ENCODE measurements at places on chromosomes 1 and 21. TPM values are rescaled to one million over a fixed set of nuclear protein-coding genes. Genes with fewer than 3 reads are reported as not detected.
A peak's percentile ranks its signal among the peaks of the same experiment; 100 is the strongest.

DNA sequence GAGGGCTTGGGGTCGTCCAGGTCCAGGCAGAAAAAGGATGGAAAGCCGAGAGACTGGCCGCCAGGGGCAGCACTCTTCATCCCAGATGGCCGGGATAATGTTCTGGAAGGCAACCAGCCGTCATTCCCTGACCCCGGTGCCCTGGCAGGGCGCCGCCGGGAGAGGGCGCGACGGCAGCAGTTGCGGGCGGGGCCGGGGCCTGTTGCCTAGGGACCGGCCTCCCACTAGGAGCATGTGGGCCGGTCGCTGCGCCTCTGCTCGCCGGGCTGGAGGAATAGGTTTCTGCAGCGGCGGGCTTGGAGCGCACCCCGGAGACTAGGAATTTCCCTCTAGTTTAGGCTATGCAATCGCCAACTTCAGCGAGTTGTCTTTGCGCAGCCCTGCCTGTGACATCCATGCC is 11.0 kb downstream of the DMRTB1 start:
- no peak overlapping the region for H3K27ac ChIP-seq
- H3K4me3 ChIP-seq: no peak overlapping the region
- no peaks in the 10 kb centered on the region for H3K4me1 ChIP-seq
- H3K27me3 ChIP-seq: no peaks in the 10 kb centered on the region
- DNase-seq: peak; percentile 74

- no peaks in the 10 kb centered on the region for H3K27me3 ChIP-seq
- H3K36me3 ChIP-seq: no peaks in the 10 kb centered on the region
- no peak for DNase-seq
Measured at GRCh38 chr21:31382060-31382459, 38.0 kb upstream of the TIAM1 start.

DNA sequence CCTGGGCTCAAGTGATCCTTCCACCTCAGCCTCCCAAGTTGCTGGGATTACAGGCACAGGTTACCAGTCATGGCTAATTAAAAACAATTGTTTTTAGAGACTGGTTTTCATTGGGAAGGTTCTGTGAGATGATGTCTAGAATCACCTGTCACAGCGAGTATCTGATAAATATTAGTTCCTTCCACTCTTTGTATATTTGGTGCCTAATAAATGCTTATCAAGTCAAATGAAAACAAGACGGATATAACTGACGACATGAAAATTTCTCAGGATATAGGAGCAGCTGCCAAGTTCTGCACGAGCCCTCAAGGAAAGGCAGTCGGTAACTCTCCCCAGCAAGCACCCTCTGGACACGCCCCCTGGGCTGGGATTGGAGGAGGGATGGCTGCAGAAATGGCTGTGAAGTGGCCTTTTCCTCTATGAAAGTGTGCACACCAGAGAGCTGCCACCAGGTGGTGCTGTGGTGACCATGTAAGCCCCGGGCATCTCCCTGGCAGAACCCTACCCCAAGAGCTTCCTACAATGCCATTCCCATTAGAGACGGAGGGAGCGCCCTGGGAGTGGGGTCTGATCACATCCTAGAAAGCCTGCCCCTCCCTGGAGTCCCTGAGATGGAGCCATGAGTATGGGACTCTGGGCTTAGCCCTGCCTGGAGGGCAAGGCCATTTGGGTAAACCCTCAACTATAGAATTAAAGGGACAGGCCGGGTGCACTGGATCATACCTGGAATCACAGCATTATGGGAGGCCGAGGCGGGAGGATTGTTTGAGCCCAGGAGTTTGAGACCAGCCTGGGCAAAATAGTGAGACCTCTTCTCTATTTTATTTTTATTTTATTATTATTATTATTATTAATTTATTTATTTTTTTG is 50.9 kb downstream of the HTR6 start:
- H3K4me1 ChIP-seq: no peaks in the 10 kb centered on the region
- no peaks in the 10 kb centered on the region for H3K36me3 ChIP-seq
- no peak overlapping the region for H3K27ac ChIP-seq
- DNase-seq: peak; percentile 91
- H3K27me3 ChIP-seq: no peaks in the 10 kb centered on the region
- no peak overlapping the region for H3K4me3 ChIP-seq

- no peak for DNase-seq
- no peaks in the 10 kb centered on the region for H3K36me3 ChIP-seq
- H3K4me3 ChIP-seq: no peak overlapping the region
Measured at GRCh38 chr1:60848583-60849188, 233.7 kb upstream of the NFIA start.

DNA sequence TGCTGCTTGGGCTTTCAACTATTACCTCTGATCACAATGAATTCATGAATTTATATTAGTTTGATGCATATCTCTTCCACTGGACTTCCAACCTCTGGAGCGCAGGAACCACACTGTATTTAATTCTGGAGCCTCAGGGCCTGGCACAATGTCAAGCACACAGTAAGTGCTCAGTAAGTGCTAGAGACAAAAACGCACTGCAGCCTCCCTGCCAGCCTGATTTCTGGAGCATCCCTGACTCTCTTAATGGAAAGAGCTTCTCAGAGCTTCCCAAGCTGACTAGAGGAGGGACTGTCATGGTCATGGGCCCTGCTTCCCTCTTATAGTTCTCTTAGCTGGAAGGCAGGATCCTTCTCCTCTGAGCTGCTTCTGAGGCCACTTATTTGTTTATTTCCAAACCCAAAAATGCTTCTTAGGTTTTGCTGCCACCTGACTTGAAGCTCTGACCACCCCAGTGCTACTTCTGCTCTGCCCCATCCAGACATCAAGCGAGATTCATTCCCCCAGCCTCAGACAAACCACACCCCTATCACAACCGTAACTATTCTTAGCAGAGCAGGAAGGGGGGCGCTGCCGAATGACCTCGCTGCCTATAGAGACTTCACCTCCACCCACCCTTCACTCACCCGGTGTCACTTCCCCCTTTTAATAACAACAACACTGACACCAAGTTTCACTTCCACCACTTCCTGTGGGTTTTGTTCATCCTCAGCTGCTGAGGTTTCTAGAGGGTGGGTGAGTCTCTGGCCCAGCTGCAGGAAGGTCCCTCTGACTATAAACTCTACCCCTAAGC is 33.6 kb downstream of the NUAK2 start:
- no peaks in the 10 kb centered on the region for H3K36me3 ChIP-seq
- DNase-seq: no peak
- no peak overlapping the region for H3K4me3 ChIP-seq
- peaks cover 15% of the 10 kb centered on the region for H3K4me1 ChIP-seq
- no peak overlapping the region for H3K27ac ChIP-seq

GRCh38 chr1:39671793-39672550 is at the start of gene NT5C1A:
Gene NT5C1A, minus strand, starts transcription at chr1:39672107. Its CDS starts 69 bp downstream, at chr1:39672038.
- peak within 1 kb of the TSS; percentile 9 for H3K4me3 ChIP-seq
- peak; percentile 70 for DNase-seq
- H3K36me3 ChIP-seq: no peaks in the 10 kb centered on the region
- H3K27ac ChIP-seq: no peak within 1 kb of the TSS

- no peak for DNase-seq
- H3K27ac ChIP-seq: no peak overlapping the region
- no peaks in the 10 kb centered on the region for H3K27me3 ChIP-seq
- H3K36me3 ChIP-seq: no peaks in the 10 kb centered on the region
Measured at GRCh38 chr1:185215911-185216310, 58.9 kb downstream of the SWT1 start.

- no peaks in the 10 kb centered on the region for H3K4me1 ChIP-seq
- H3K27me3 ChIP-seq: no peaks in the 10 kb centered on the region
- H3K36me3 ChIP-seq: no peaks in the 10 kb centered on the region
- no peak for DNase-seq
Measured at GRCh38 chr1:165134431-165134830, 222.1 kb downstream of the LMX1A start.

GRCh38 chr1:192160196-192160595 is 1.9 kb downstream of the RGS18 start:
- no peaks in the 10 kb centered on the region for H3K4me1 ChIP-seq
- no peak overlapping the region for H3K27ac ChIP-seq
- H3K36me3 ChIP-seq: no peaks in the 10 kb centered on the region

DNA sequence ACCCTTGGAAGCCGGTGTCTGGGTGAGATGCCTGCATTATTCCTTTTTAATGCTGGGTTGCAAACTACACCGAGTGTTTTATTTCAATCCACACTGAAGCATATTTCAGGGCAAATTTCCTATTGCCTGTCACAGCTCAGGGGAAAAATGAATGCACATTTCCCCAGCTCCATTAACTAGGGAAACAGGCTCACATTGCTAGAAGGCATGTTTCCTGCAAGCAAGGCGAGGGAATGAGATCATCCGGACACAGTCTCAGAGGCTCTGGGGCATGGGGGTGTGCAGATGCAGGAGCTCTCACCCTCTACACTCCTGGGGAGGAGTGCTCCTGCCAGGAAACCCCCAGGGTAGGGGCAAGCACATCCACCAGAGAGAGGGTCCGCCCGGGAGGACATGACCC is 24.6 kb downstream of the SYT2 start:
- H3K27me3 ChIP-seq: no peaks in the 10 kb centered on the region
- no peak overlapping the region for H3K4me3 ChIP-seq
- H3K36me3 ChIP-seq: no peaks in the 10 kb centered on the region
- no peak for DNase-seq

GRCh38 chr1:222886878-222887351 is 72.1 kb downstream of the DISP1 start:
- H3K4me3 ChIP-seq: no peak overlapping the region
- no peak overlapping the region for H3K27ac ChIP-seq
- no peaks in the 10 kb centered on the region for H3K4me1 ChIP-seq
- no peaks in the 10 kb centered on the region for H3K27me3 ChIP-seq
- no peak for DNase-seq

GRCh38 chr1:206114692-206115640 is 2.2 kb downstream of the AVPR1B start:
- no peak overlapping the region for H3K4me3 ChIP-seq
- DNase-seq: no peak
- H3K27me3 ChIP-seq: no peaks in the 10 kb centered on the region
- H3K27ac ChIP-seq: no peak overlapping the region
- no peaks in the 10 kb centered on the region for H3K36me3 ChIP-seq
- peaks cover 23% of the 10 kb centered on the region for H3K4me1 ChIP-seq

DNA sequence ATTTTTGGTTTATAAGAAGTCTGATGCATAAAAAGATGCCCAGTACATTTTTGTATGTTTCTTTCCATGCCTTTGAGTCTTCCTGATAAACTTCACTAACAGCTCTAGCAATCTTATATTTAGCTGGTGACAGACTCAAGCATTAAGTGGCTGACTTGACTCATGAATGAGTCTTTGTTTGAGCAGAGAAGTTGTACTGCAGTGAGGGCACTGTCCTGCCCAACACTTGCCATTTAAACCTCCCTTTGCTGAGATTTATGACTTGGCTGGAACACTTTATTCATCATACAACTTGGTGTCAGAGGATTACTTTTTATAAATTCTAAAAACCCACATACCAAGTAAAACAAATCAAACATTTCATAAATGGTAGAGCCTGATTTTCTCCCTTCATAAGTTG is 14.6 kb upstream of the CAMSAP2 start:
- H3K36me3 ChIP-seq: no peaks in the 10 kb centered on the region
- no peak overlapping the region for H3K27ac ChIP-seq
- DNase-seq: no peak
- no peaks in the 10 kb centered on the region for H3K27me3 ChIP-seq
- H3K4me3 ChIP-seq: no peak overlapping the region

DNA sequence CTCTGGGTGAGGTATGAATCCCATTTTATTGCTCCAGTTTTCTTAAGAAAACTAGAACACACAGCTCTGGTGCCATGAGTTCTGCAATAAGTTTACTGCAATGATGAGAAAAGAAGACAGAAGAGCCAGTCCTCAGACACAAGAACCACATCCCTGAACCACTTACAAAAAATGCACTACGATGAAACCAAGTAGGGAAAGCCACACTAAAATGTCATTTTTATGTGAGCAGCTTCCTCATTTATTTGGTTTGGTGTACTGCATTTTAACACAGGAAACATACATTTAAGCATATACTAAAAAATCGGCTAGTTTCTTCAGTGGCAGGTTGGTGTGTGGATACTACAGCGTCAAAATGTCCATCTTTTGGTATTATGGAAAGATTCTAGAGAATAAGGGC is 95.9 kb downstream of the PTPN14 start:
- peaks cover 12% of the 10 kb centered on the region for H3K4me1 ChIP-seq
- no peak for DNase-seq
- peak overlapping the region; percentile 8 for H3K27ac ChIP-seq
- no peak overlapping the region for H3K4me3 ChIP-seq
- H3K36me3 ChIP-seq: no peaks in the 10 kb centered on the region

DNA sequence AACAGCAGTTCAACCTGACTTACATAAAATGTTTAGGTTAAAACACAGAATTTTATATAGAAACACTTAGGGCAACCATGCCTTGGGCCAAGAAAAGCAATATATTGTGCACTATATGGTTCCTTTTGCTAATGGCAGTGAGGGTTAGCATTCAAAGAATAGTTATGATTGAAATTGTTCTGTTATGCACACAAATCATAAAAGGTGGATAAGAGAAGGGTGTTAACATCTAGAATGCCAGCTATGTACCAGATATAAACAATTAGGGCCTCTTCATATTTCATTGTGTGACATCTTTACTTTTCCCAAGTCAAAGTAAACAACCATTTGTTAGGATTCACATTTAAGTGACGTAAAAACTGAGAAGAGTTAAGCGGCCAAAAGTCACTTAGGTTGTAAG is 308.0 kb upstream of the B3GALT2 start:
- no peak overlapping the region for H3K27ac ChIP-seq
- no peaks in the 10 kb centered on the region for H3K36me3 ChIP-seq
- no peak for DNase-seq
- no peaks in the 10 kb centered on the region for H3K27me3 ChIP-seq

DNA sequence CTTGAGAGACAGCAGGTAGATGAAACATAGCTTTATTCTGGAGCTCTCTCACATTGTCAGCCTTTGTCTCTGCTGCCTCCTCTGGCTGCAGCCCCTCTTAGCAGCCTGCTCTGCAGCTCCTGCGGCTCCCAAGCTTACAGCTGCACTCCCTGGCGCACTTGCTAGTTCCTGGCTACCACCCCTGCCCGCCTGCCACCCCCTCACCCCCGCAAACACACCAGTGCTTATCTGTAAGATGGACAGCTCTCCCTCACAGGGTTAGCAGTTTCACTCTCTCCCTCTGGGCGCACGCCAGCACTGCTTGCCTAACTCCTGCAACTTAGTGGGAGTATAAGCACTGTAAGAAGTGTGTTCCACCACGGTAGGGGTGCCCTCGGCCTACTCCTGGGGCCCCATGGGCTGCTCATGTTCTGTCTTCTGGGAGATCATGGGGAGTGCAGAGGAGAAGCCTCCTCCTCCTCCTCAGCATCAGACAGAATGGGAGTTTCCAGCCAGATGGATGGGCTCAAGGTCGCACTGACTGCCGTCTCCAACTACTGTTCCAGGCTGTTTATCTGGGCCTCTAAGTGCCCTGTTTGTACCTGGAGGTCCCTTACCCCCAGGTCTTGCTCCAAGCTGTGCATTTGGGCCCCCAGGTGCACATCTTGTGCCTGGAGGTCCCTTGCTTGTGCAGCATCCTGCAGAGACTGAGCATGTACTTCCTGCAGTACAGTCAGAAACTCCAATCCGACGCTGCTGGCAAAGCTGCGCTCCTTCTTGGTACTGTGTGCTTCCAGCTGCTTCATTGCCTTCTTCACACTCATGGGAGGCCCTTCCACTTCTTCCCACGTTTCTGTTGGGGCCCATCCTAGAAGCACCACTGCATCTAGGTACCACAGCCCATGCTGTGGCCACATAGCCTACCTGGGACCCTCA is 1388.1 kb downstream of the AMY1C start:
- H3K4me3 ChIP-seq: no peak overlapping the region
- H3K27ac ChIP-seq: no peak overlapping the region
- no peaks in the 10 kb centered on the region for H3K36me3 ChIP-seq
- peak; percentile 11 for DNase-seq
- no peaks in the 10 kb centered on the region for H3K4me1 ChIP-seq

The CRYAA gene
- not detected for total RNA-seq

The RABGAP1L gene
- total RNA-seq: 51.4 TPM

The CD101 gene
- total RNA-seq: 0.26 TPM

The SERTAD4 gene
- 1.0 TPM for total RNA-seq

The TRNP1 gene
- total RNA-seq: 17.1 TPM

The ZBTB21 gene
- total RNA-seq: 10.2 TPM

The EXO1 gene
- total RNA-seq: not detected

Measured in body of pancreas (tissue), 4 donors.